NCI-H1436 (cell line): ENCODE measurements at places on chromosomes 7 and 10.

- DNase-seq = no peak
Measured at GRCh38 chr10:78572565-78572964, 496.2 kb upstream of the ZMIZ1 start.

- DNase-seq = no peak
Measured at GRCh38 chr7:30902466-30902865, 9.2 kb upstream of the AQP1 start.

- no peak for DNase-seq
Measured at GRCh38 chr7:6166443-6166891, 106.0 kb downstream of the CYTH3 start.

GRCh38 chr10:2700626-2701305 is 366.6 kb upstream of the PFKP start:
- no peak for DNase-seq

GRCh38 chr10:121633056-121633455 is 34.8 kb upstream of the FGFR2 start:
- DNase-seq = no peak

- no peak for DNase-seq
Measured at GRCh38 chr7:68238204-68238805, 1241.7 kb downstream of the TYW1 start.

- DNase-seq = no peak
Measured at GRCh38 chr7:37982423-37982822, 62.0 kb downstream of the EPDR1 start.

DNA sequence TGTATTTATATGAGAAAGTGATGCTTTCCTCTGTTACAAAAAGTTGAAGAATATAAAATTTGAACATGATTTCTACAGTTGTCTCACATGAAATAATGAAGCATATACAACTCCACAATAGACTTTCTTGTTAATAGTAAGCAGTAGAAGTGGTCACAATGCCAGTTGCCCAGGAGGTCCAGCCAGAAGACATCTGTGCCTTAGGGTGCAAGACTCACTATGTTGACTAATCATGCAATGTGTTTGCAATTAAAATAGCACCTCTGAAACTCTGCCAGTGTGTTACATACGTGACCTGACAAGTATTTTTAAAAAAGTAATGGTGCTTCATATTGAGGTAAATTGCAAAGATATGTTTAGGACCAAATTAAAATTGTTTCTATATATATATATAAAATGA is 547.2 kb downstream of the ETV1 start:
- DNase-seq = no peak

- no peak for DNase-seq
Measured at GRCh38 chr7:68994841-68995240, 603.4 kb upstream of the AUTS2 start.

DNA sequence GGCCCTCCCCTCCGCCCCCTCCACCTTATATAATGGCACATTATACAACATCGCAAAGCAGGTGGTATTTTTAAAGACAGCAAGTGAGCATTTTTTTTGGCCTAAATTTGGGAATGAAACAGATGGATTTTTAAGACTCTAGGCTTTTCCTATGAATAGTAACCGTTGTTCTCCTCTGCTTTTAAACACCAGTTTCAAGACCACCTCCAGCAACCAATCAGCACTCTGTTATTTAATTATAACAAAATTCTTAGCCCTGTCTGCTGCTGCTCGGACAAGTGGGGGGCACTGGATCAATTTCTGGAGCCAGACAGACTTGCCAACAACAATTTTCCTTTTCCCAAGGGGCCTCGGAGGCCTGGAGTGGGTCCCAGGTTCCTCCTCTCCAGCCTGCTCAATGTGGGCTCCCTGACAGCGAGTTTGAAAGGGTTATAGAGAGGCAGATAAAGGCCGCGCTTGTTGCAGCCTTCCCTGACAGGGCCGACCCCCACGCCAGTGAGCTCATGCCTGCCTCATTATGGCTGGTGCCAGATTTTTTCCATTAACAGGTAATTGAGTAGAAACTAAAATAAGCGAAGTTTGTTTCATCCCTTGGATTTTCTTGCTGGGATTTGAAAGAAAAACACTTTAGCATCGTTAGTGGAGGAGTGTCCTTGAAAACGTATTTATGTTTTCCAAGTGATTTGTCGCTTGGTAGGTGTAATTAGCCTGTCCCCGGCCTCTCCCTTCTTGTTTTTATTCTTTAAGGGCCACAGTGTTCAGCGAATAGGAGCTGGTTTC is 227.3 kb downstream of the TCF7L2 start:
- no peak for DNase-seq

DNA sequence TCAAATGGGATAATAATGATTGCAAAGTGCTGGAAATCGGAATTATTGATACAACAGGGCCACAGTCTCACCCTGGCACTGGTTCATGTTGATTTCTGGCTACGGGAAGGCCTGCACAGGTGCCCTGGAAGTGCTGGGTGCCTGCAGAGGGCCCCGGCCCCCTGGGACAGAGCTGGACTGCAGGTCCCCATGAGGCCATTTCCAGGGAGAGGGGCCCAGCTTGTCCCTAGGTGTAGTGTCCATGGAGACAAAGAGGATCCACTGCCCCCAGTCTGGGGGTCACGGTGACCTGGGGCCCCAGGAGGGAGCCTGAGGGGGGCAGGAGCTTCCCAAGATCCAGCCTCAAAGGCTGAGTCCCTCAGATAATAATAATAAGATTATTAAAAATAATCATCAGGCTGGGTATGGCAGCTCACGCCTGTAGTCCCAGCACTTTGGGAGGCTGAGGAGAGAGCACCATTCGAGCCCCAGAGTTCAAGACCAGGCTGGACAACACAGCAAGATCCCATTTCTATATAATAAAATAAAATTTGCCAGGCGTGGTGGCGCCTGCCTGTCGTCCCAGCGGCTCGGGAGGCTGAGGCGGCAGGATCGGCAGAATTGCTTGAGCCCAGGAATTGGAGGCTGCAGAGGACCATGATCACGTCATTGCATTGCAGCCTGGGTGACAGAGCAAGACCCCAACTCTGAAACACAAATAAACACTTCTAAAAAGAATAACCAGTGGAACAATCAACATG is 98.1 kb downstream of the MICALL2 start:
- no peak for DNase-seq

GRCh38 chr10:71374481-71375233 is 22.1 kb upstream of the CDH23 start:
- DNase-seq = no peak

- DNase-seq = no peak
Measured at GRCh38 chr10:53088961-53089360, 316.4 kb upstream of the MBL2 start.

DNA sequence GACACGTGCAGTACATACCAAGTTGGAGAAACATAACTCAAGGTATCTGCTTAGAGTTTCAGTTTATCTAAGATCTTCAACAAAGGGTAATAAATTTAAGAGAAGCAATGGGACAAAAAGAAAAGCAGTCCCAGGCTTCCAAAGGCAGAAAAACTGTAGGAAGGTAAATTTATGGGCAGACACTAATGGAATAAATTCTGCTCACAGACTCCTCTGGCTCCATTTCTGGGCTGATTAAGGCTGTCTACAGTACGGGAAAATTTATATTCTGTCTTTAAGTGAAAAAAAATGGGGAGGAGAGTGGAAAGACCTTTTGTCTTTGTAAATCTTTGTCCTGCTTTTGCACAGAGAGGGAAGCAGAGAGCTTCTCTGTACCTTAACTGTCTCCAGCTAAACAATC is 587.5 kb upstream of the IGFBP3 start:
- DNase-seq = no peak

DNA sequence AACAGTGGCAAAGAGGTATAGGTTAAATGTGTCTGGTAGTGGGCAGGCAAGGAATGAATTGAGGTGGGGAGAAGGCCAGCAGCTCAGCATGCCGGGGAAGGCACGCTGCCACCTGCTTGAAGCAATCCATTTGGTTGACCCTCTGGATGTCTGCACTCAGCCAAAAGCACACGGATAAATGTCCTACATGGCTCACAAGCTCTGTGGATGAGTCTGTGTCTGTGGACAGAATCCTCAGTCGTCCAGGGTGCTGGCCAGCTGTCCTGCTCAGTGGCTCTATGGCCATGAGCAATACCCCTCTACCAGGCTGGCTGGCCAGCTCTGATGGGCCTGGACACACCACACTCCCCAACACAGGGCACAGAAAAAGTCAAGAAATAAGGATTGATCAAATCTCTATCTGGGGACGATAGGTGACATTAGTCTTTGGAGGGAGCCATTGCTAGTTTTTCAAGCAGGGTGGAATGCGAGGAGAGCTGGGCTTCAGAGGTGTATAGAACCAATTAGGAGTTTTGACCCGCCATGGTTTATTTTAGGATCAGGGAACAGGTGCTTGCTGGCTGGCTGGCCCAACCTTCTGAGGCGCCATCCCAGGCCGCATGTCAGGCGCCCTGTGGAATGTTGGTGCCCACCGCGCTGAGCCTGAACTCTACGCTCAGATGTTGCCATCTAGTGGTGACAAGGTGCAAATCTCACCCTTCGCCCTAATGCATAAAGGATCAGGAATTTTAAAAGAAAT is 493.4 kb downstream of the TNS3 start:
- peak; percentile 34 for DNase-seq

DNA sequence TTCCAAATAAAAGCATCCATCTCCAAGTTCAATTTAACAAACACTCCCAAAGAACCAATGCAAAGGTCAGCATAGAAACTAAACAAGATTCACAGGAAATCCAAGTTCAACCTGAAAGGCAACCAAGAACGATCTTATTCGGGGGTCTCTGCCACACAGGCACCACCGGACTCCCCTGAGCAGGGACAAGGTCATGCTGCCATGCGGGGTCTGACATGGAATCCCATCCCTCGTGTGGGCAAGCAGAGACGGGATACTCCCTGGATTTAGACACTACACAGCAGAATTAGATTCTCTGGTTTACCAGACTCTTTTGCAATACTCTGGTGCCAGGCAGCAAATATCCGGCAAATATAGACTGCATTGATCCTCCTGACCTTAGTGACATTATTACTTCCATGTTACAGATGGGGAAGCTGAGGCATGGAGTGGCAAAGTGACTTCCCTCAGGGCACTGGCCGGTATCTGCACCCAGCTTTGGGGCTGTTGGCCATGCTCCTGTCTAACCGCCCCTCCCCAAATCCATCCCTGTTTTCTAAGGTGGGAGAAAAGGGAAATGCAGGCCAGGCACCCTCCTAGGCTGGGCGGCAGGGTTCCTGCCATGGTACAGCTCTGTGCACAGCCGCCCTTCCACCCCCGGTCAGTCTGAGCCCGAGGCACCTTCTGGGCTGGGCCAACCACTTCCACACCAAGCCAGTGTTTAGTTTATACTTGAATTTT is 111.8 kb downstream of the VIPR2 start:
- no peak for DNase-seq

DNA sequence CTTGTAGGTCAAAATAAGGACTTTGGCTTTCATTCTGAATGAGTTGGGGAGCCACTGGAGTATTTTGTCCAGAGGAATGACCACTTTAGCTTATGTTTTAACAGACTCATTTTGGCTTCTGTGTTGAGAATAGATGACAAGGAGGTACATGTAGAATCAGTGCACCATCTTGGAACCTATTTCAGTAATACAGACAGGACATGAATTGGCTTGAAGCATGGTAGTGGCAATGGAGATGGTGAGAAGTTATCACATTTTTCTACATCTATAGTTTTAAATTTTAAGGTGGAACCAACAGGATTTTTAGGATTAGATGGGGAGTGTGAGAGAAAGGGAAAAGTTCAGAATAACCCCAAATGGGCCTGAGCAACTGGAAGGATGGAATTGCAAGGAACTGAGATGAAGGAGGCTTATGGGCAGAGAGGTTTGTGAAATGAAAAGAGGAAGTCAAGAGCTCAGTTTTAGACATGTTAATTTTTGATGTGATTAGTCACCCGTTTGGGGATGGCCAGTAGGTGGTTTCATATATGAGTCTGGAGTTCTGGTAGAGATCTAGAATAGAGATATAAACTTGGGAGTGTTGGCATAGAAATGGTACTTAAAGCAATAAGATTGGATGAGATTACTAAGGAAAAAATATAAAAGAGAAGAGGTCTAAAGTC is 89.2 kb upstream of the JAZF1 start:
- no peak for DNase-seq

DNA sequence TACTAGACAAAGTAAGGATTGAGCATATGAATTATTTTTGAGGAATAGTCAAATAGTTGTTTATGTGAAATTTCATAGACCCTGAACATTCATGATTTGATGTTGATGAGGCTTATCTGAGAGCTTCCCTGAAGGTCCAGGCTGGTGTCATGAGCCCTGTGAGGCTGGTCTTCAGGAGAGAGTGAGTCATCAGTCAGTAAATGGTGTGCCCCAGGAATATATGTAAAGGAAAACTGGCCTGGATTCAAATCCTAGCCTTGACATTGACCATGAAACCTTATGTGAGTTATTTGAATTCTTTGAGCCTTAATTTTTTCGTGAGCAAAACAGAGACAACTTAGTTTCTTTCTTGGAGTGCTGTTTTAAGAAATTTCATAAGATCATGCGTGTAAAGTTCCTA is 6.2 kb downstream of the TMEM236 start:
- DNase-seq = no peak

DNA sequence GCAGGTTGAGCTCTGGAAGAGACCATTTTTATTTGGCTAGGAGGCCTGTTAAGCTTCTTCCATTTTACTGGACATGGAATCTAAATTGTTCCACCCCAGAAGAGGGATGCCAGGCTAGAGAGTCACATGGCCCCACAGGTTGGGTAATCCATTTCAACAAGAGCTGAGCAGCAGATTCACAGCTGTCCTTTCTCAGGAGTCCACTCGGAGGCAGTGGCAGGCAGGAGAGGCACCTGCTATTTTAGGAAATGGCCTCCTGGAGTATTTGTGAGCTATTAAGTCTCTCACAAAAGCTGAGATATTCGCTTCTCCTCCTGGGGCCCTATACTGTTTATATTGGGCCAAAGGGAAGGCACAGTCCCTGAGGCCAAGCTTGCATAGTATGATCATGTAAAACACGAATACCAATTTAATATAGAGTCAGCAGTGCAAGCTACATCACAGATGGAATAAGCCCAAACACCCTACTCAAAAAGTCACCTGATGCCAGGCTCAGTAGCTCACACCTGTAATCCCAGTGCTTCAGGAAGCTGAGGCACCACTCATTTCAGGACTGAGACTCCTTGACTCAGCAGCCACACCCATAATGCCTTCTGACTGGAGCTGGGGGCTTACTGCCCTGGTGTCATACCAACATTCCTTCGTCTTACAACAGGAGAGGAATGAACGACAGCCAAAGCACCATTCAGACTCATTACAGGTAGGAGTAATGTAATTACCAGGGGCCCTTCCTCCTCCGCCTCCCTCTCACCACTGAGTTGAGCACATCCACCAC is 124.1 kb downstream of the LMBR1 start:
- DNase-seq = no peak

GRCh38 chr7:12581897-12582296 is 11.4 kb downstream of the SCIN start:
- no peak for DNase-seq

DNA sequence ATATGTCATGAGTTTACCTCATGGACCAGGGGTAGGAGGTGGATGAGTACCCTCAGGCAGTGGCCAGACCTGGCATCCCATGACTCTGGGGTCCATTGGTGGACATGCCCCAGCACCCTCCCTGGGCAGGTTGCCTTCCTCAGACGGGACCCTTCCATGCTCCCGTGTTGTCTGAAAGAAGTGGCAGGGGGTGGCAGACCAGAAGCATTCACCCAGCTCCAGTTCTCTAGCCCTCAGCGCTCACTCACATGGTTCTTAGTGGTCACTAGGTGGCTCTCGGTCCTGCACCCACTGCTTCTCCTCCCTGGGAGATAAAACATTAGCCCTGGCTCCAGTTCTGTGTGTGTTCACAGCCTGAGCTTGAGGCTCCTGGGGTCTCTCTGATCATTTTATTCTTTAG is 6.0 kb downstream of the RBP3 start:
- DNase-seq = no peak
